Cardiac atrium fibroblast (primary cell): ENCODE measurements at places on chromosomes 2 and 18. TPM values are rescaled to one million over a fixed set of nuclear protein-coding genes. Genes with fewer than 3 reads are reported as not detected.

G6PC2 gene
- not detected in 2 replicates for total RNA-seq

NCKAP5 gene
- total RNA-seq: not detected in 2 replicates

CFC1 gene
- total RNA-seq: not detected in 2 replicates

CIB4 gene
- total RNA-seq: not detected in 2 replicates

ATP6V1B1 gene
- 1.1 and 2.2 TPM in 2 replicates for total RNA-seq

SNTG2 gene
- total RNA-seq: not detected in 2 replicates

SCN3A gene
- total RNA-seq: under 0.01 TPM in 1 of 2 replicates, not detected in the other

CREG2 gene
- 0.36 and 0.65 TPM in 2 replicates for total RNA-seq

IL1F10 gene
- total RNA-seq: not detected in 2 replicates

ERBB4 gene
- total RNA-seq: not detected in 2 replicates

MGAT4A gene
- 0.54 and 4.2 TPM in 2 replicates for total RNA-seq

BOK gene
- total RNA-seq: 64.0 and 78.2 TPM in 2 replicates

MXD1 gene
- 4.5 and 7.3 TPM in 2 replicates for total RNA-seq

CCDC88A gene
- 21.3 and 28.8 TPM in 2 replicates for total RNA-seq

PLCL1 gene
- 9.2 and 21.2 TPM in 2 replicates for total RNA-seq

RBM45 gene
- total RNA-seq: 9.9 and 11.8 TPM in 2 replicates

C1D gene
- total RNA-seq: 17.0 and 19.5 TPM in 2 replicates
